ENCODE measurements at places on chromosomes 5 and 9. TPM values are rescaled to one million over a fixed set of nuclear protein-coding genes. Genes with fewer than 3 reads are reported as not detected.

Gene SEMA6A
- 43.8 TPM for total RNA-seq

Gene C5orf52
- not detected for total RNA-seq

Gene GNAQ
- total RNA-seq, result 16.2 TPM

Gene ZNF300
- total RNA-seq, result 5.2 TPM

Gene GPR151
- not detected for total RNA-seq

Gene SUSD3
- total RNA-seq, result 2.6 TPM

Data from skeletal muscle tissue (tissue), 5 donors.